ENCODE measurements at places on chromosomes 13 and 19.
A peak's percentile ranks its signal among the peaks of the same experiment; 100 is the strongest.

- no peak for DNase-seq
Observed at GRCh38 chr13:22451327-22451741, 729.4 kb upstream of the SGCG start.

GRCh38 chr13:43295825-43296564 lies 272.6 kb downstream of the DNAJC15 start:
- no peak for DNase-seq

GRCh38 chr19:52742516-52742915 lies 7.7 kb upstream of the ZNF611 start:
- no peak for DNase-seq

- no peak for DNase-seq
Observed at GRCh38 chr19:30319876-30320275, 52.3 kb upstream of the ZNF536 start.

GRCh38 chr13:54705738-54706137 lies 1677.1 kb downstream of the OLFM4 start:
- no peak for DNase-seq

GRCh38 chr13:98004107-98004506 lies 50.6 kb downstream of the IPO5 start:
- no peak for DNase-seq

DNA sequence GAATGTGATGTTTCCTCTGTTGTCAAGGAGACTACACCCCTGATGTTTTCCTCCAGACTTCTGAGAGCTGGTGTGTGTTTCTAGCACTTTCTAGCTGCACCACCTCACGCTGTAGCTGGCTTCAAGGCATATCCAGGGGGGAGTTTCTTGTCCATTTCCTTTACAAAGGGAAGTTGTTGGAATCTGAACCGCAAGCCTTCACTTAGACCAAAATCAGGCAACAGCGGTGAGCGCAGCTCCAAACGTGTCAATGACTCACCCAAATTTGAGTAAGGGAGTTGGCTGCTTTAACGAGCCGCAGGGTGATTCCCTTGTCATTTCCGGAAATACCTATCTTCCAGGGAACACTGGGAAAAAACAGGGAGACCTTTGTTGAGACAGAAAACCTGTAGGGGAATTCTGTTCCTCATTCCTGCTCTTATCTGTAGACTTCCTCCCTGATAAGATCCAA lies 2.5 kb downstream of the LDLR start:
- peak; percentile 90 for DNase-seq

DNA sequence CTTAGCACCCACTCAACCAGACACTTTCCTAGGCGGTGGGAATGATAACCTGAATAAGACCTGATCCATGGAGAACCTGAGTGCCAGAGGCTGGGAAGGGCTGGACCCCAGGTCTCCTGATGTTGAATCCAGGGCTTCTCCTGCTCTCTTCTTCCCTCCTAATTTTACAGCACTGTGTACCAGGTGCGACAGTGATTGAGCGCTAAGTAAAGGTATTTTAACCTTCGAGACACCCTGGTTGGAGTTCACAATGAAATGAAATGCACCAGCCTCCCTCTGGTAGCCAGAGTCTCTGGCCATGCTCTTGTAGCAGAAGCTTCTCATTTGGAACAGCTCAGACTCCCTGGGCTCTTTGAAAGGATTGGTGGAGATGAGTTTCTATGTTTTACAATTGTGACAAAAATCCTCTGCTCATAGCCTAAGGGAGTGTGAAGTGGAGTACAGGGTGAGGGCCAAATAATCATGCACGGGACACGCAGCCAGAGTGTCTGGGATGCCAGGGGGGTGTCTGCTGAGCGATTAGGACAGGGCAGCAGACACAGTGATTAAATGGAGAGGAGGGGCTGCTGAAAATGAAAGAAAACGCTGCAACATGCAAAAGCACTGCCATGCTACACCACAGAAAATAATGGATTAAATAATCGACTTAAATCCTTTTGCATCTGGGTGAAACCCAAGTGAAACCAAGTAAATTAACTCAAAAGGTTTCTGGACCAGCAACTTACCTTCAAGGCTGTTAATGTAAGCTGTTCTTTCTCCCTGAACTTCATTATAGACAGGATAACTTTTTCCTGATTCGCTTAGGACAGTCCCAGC lies 83.8 kb downstream of the FAM216B start:
- DNase-seq: no peak

DNA sequence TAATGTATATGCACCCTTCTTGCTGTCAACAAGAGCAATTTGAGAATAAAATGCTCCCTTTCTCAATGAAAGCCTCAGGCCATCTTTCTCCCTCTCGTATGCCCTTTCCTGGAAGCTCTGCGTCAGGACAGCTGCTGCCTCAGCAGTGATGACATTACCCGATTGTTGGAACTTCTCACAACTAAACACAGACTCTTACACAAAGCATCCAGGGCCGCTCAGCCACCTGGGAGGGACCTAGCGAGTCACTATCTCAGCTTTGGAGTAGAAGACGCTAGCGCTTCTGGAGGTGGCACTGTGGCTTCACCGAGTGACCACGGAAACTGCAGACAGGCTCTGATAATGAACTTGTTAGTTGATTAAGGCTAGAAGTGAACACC lies 153.2 kb upstream of the SOX1 start:
- no peak for DNase-seq

GRCh38 chr19:31448221-31448657 lies 99.0 kb upstream of the TSHZ3 start:
- DNase-seq: peak; percentile 8
